ENCODE measurements at places on chromosomes 11 and 22.

GRCh38 chr22:21102659-21103267 is 57.0 kb downstream of the LRRC74B start:
- peak; percentile 97 for DNase-seq

GRCh38 chr11:47130543-47130942 is 46.1 kb downstream of the ARFGAP2 start:
- peak; percentile 86 for DNase-seq

- DNase-seq, result peak; percentile 21
Measured at GRCh38 chr11:124865181-124865901, at the start of gene ROBO3. Gene ROBO3 (plus strand): TSS chr11:124865432. CDS start chr11:124865578, 146 bp downstream.

DNA sequence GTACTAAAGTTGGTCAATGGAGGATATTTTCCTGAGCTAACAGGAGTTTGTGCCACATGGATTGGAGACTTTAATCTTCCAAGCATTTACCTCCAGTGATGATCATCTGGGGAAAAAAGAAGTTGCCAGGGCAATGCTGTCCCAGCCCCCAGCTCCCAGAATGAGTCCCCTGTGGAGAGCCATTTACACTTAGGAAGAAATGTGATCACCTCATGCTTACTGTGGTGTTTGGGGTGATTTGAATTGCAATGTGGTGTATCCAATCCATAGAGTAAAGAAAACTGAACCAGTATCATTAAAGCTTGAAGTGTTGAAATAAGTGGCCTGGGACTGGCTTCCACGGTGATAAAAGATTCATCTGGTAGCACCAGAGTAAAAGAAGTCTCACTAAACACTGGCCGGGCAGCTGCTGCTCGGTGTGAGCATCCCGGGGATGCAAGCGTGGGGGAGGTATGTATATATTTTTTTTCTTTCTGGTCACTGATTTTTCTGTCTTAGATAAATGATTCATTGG is 117.2 kb upstream of the NTM start:
- DNase-seq, result peak; percentile 96

DNA sequence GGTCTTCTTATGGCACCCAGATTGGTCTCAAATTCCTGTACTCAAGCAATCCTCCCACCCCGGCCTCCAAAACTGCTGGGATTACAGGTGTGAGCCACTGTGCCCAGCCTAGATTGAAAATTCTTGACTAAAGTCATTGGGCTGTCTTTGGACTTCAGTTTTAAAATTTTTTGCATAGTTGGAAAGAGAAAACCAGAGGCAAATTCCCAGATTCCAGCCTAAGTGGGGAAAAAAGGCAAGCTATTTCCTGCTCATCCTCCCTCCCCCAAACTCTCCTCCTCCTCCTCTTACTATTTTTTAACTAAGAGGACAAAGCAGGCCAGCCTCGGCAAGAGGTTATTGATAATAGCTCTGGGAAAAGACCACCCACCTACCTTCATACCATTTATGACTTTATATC is 78.6 kb upstream of the CLMP start:
- DNase-seq, result no peak

GRCh38 chr22:25094579-25094978 is 105.1 kb upstream of the CRYBB3 start:
- no peak for DNase-seq

DNA sequence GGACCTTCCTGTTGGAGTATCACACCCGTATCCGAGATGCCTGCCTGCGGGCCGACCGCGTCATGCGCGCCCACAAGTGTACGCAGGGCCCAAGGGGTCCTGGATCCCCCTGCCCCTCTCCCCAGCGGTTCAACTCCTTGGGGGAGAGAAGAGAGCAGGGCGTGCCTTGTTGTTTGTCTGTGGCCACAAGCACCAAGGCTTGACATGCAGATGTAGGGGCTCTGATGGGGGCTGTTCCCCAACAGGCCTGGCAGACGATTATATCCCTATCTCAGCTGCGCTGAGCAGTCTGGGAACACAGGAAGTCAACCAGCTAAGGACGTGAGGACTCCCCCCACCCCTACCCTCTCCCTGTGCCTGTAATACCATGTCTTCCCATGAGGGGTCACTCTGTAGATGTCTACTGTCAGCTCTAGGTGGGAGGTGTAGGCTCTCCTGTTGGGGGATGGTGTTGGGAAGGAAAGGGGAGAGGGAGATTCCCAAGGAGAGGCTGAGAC is 6.8 kb downstream of the CFL1 start:
- peak; percentile 97 for DNase-seq

- DNase-seq, result no peak
Measured at GRCh38 chr22:49531368-49531791, 296.3 kb downstream of the BRD1 start.

DNA sequence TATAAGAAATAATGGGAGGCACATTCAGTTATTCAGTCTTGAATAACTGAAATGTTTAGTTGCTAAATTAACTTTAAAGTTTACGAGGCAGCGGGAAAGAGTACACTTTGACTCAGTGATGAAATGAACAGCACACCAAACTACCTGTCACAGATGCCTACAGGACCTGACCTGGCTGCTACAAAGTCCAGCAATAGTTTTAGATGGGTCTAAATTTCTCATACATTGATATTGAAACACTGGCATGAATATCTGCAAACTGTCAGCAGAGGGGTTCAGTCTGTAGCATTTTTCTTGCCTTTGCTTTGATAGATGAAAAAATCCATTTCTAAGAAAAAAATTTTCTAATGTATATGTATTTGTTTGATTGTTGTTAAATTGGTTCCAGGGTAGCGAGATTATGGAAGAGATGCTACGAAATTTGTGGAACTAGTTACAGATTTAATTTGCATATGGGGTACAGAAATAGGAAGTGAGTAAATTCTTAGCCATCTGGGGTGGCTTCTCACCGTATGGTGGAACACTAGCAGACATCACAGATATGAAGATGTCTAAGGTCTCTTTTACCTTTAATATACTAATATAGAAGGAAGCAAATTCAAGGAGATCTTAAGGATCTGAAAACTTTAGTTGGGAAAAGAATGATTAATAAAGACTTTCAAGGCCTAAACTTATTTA is 20.8 kb upstream of the GAB2 start:
- no peak for DNase-seq

- no peak for DNase-seq
Measured at GRCh38 chr11:35102267-35102666, 36.7 kb upstream of the CD44 start.

GRCh38 chr11:102719620-102720277 is 5.0 kb downstream of the MMP8 start:
- no peak for DNase-seq

DNA sequence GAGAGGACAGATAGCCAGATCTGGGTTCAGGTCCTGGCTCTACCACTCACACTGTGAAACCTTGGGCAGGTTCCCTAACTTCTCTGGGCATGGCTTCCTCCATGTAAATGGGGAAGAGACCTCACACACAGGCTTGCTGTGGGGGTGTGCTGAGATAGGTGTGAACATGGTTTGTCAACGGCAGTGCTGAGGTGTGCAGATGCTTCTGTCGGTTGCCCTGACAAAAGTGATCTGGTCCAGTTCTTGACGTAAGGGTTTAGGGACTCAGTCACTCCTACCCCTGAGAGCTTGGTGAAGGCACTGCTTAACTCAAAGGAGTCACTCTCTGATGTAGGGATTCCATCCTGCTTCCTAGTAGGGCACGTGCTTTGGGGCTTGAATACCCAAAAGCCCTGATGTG is 2.0 kb downstream of the C1QTNF4 start:
- DNase-seq, result no peak

GRCh38 chr11:96309016-96309642 is 33.9 kb downstream of the MAML2 start:
- DNase-seq, result peak; percentile 34

GRCh38 chr22:39932918-39933649 is 27.1 kb upstream of the TMA7B start:
- peak; percentile 91 for DNase-seq

GRCh38 chr22:28397306-28397705 is 282.3 kb downstream of the TTC28 start:
- DNase-seq, result no peak

DNA sequence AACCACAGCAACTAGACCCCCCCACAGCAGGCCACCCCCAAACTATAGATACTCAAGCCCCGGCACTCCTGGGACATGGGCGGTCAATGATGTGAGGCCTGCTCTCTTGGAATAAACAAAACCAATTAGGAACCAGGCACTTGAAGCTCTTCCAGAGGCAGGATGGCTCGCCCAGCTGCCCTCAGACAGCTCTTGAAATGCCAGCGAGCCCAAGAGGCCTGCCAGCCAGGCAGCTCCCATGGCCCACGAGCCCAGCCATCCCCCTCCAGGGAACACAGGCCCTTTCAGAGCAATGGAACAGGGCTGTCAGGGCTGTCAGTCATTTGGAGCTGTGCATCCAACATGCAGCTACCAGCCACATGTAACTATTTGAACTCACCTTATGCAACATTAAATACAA is 34.0 kb upstream of the TFIP11 start:
- DNase-seq, result no peak

GRCh38 chr22:22171357-22172218 is 73.0 kb upstream of the VPREB1 start:
- DNase-seq, result peak; percentile 55

- DNase-seq, result no peak
Measured at GRCh38 chr11:6095798-6096197, 11.7 kb upstream of the OR56B4 start.

DNA sequence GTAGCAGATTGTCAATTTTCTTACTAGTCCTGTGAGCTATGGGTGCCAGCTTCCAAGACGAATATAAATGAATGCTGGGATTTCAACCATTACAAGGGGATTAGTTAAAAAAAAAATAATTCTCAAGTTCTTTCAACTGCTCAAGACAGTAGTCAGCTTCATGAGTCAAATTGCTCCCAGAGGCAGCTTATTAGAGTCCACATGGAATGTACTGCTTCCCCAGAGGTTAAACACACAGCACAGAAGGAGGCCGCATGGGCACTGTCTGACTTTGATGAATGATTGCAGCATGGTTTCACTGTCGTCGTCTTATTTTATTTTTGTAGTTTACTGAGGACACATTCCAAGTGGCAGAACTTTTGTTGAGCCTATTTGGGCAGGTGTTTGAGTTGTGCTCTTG is 563.2 kb downstream of the TMEM135 start:
- no peak for DNase-seq
